ENCODE measurements at places on chromosomes 7 and 10.

- no peak for DNase-seq
Measured at GRCh38 chr7:22894546-22894945, 71.9 kb upstream of the TOMM7 start.

GRCh38 chr10:101624526-101625102 lies 36.5 kb downstream of the DPCD start:
- no peak for DNase-seq

- DNase-seq, result no peak
Measured at GRCh38 chr10:52542906-52543305, 228.8 kb downstream of the DKK1 start.

DNA sequence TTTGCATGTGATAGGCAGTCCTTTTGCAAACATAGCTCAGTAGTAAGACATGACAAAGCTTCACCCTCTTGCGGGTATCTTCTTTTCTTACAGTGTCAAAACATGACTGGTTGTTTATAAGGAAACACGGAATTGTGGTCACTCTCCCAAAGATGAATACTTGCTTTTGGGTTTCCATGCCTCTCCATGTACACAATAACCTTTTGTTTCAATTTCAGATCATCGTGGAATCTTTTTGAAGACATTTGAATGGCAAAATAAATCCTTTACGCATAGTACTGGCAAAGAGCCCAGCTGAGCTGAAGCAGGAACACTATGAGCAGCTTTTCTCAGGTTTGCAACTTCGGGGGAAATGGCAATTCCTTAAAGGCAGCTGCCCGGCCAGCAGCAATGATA lies 156.8 kb upstream of the FRMD4A start:
- no peak for DNase-seq

DNA sequence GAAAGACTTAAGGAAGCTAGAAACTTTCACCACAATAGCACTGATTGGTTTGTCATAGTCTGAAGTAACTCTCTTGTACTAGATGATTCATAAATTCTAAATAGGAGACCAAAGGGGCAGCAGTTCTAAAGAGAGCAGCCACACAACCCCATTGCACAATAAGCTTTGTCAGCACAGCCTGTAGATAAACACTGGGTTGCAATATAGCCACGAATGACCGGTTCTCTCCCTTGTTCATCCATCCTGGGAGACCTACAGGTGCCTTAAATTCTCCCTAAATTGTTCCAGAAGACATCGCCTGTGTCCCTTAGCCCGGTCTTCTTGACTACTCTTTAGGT lies 167.0 kb downstream of the SNX13 start:
- DNase-seq, result peak; percentile 87

- no peak for DNase-seq
Measured at GRCh38 chr10:119246862-119247549, 39.6 kb downstream of the GRK5 start.

- DNase-seq, result no peak
Measured at GRCh38 chr7:128876586-128876977, 13.9 kb downstream of the ATP6V1F start.

- no peak for DNase-seq
Measured at GRCh38 chr10:75472685-75473084, 41.3 kb downstream of the LRMDA start.

DNA sequence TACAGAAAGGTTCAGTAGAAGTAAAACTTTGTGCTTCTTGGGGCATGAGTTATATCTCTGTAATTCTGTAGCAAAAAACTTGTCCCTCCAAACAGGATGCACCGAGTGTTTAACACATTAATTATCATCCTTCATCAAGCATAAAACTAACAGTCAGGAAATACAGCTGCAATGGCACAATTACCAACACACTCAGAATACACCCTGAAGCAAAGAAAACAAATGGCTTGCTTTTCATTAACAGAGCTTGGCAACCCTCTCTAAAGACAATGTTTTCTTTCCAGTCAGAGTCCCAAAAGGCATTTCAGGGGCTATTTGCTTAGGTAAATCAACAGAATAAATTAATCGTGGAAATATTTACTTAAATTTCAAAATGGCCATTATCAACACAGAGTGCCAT lies 107.7 kb downstream of the ICA1 start:
- no peak for DNase-seq

- no peak for DNase-seq
Measured at GRCh38 chr7:151039850-151040548, 8.3 kb upstream of the ASIC3 start.

DNA sequence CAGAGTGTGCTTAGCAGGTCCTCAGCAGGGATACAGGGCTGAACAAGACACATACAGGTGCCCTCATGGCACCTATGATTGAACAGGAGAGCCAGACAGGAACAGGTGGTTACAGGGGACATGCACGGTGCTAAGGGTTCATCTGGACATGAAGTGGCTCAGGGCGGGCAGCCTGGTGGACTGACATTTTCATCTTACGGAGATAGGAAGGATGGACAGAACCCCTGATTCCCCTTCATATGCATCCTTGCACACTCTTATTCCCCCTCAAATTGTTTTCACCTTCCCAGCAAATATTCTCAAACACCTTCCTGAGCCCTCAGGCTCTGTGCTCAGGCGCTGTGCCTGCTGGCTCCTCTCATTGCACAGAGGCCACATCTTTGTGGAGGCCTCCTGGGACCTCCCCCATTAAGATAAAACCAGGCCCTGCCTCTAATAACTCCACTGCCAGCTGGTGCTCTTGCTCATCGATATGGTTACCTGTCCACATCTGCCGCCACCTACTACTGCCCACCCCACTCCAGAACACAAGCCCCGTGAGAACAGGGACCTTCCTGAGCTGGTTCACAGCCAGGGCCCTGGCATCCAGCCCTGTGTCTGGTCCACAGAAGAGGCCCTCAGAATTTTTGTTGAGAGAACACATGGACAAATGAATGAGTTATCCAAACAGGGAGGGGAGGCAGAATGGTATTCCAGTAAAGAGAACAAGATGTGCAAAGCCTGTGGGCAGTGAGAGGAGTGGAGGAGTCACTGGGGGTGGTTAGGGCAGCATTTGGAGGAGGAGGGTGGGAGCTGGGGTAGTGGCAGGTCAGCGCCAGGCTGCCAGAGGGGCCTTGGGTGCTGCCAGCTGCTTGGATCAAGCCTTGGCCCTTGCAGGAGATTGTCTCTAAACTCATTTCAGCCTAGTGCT lies 68.9 kb upstream of the AQP1 start:
- no peak for DNase-seq

GRCh38 chr7:69717221-69717620 lies 118.9 kb downstream of the AUTS2 start:
- no peak for DNase-seq

DNA sequence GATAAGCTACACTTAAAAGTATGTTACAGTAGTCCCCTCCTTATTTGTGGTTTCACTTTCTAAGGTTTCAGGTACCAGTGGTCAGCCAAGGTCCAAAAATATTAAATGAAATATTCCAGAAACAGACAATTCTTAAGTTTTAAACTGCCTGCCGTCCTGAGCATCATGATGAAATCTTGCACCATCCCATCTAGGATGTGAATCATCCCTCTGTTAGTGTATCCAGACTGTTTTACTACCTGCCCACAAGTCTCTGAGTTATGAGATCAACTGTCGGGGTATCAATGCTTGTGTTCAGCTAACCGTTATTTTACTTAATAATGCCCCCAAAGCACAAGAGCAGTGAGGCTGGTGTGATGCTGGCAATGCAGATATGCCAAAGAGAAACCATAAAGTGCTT lies 11.4 kb downstream of the KDM7A start:
- DNase-seq, result peak; percentile 56

GRCh38 chr10:89032141-89032891 lies 41.7 kb downstream of the FAS start:
- DNase-seq, result peak; percentile 87

- DNase-seq, result no peak
Measured at GRCh38 chr10:90856964-90857634, 740 bp downstream of the HTR7 start.

- no peak for DNase-seq
Measured at GRCh38 chr10:82981137-82981723, 1106.2 kb downstream of the NRG3 start.

DNA sequence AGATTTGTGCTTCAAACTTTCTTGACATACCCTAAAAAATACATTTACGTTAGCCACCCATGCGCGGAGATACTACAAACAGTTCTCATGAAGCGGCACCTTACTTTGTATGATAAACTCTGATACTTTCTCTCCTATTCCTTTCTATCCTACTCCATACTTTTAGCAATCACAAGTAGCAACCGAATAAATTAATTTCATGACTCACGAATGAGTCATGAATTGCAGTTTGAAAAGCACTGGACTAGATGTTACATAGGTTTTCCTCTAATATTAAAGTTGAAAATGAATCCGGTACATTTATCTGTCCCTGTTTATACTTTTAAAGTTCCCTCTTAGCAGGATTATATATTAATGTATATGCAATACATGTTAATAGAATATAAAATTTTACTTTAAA lies 67.6 kb downstream of the CUBN start:
- DNase-seq, result peak; percentile 76

GRCh38 chr7:100896732-100897608 lies 1.3 kb upstream of the ACHE start:
- no peak for DNase-seq

GRCh38 chr7:75876126-75876881 lies 2.5 kb upstream of the RHBDD2 start:
- DNase-seq, result no peak

GRCh38 chr7:116236020-116236630 lies 25.8 kb downstream of the TES start:
- no peak for DNase-seq

DNA sequence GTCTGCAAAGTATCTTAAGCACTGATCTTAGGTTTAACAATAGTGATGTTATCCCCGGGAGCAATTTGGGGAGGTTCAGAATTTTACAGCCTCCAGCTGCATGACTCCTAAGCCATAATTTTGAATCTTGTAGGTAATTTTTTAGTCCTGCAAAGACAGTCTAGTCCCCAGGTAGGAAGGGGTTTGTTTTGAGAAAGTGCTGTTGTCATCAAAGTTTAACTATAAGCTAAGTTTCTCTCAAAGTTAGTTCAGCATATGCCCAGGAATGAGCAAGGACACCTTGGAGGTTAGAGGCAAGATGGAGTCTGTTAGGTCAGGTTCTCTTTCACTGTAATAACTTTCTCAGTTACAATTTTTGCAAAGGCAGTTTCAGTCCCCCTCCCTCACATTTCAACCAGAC lies 79.0 kb upstream of the LRGUK start:
- DNase-seq, result no peak

GRCh38 chr10:48449501-48450232 lies 143.2 kb downstream of the MAPK8 start:
- DNase-seq, result no peak

DNA sequence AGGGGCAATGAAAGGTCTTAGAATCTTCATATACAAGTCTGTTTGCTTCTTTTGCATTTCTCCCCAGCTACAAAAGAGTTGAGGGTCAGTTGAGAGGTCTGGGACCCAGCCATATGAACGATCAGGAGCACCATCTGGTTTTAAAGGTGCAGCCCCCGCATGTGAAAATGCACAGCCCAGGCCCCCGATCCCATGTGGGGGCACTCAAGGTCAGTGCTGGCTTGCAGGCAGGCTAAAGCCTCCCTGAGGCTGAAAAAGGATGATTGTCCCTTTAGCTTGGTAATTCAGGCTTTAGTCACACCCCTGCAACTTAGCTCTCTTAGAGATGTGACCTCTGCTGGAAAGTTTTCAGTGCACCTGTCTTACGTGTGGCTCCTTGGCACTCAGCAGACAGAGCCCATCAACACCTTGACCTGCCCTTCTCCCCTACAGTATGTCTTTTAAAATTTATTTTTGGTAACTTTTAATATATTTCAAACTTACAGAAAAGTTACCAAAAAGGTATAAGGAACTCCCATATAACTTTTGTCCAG lies 80.1 kb upstream of the PDCD4 start:
- no peak for DNase-seq

GRCh38 chr10:120962756-120963593 lies 111.8 kb downstream of the WDR11 start:
- no peak for DNase-seq

- no peak for DNase-seq
Measured at GRCh38 chr10:102712089-102712488, 2.1 kb downstream of the ARL3 start.

GRCh38 chr10:22317771-22318565 lies 1.8 kb downstream of the COMMD3 start:
- no peak for DNase-seq

DNA sequence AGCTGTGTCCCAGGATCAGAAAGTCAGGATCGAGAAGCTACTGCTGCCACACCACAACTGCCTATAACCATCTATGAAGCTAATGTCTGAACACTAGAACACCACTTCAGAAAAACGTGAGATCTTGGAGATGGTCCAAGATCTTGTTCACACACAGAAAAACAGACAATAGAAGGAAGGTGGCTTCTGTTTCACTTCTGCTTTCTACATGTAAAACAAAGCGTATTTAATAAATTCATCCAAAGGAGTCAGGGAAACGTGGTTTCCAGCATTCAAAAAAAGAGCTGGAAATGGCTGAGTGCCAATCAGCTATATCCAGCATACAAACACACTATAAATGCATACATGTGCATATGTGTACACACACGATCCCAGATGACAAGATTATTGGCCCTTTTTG lies 70.2 kb upstream of the CCDC71L start:
- DNase-seq, result no peak

DNA sequence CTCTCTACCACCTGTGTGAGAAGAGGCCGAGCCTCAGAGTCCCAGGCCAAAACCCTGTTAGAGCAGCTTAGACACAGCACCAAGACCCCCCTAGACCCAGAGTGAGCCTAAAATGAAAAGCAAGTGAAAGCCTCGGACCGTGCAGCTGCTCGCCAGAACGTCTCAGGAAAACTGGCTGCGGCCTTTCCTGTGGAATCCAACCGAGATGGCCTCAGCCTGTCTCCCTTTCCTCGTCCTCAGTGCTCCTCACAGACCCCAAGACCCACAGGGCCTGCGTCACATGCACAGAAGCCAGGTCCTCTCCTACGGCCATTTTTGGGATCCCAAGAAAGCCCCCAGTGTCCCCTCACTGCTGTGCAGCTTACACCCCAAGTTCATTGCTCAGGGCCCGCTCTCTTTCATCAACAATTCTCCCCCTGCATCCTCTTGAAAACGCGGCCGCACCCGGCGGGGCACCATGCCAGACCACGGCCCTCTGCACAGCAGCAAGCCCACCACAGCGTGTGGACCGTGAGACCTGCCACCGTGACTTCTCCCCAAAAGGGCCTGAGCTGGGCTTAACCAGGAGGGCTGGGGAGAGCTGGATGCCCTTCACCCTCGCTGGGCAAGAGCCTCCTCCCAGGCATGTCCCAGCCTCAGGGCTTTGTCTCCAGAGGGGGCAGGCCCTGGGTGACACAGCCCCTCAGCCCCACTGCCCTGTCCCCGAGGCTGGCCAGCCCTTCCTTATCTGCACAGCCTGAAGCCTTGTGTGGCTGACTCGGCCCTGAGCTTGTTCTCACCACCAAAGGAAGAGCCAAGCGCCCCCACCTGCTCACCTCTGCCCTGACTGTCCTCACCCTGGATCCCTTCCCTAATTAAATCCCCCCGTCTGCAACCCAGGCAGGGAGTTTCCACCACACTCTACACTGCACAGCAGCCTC lies 142.9 kb downstream of the PTPRN2 start:
- no peak for DNase-seq

DNA sequence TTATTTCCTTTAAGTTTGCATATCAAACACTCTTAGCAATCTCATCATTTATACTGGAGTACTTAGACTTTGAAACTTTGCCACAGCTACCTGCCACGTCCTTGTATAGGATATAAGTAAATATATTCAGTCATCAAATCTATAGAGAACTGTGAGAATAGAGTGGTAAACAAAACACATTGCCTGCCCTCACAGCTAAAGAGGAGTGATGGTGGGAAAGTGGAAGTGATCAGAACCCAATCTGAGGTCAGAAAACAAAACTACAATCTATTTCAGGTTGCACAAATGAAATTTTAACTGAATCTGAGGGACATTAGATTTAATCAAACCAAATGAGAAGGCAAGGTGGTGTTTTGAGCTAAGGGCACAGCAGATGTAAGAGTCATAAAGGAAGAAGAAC lies 74.8 kb downstream of the ZEB1 start:
- DNase-seq, result no peak
